Inflammatory macrophage treated with lipopolysaccharide for 1 hour (primary cell): ENCODE measurements at places on chromosomes 2 and 18.

DNA sequence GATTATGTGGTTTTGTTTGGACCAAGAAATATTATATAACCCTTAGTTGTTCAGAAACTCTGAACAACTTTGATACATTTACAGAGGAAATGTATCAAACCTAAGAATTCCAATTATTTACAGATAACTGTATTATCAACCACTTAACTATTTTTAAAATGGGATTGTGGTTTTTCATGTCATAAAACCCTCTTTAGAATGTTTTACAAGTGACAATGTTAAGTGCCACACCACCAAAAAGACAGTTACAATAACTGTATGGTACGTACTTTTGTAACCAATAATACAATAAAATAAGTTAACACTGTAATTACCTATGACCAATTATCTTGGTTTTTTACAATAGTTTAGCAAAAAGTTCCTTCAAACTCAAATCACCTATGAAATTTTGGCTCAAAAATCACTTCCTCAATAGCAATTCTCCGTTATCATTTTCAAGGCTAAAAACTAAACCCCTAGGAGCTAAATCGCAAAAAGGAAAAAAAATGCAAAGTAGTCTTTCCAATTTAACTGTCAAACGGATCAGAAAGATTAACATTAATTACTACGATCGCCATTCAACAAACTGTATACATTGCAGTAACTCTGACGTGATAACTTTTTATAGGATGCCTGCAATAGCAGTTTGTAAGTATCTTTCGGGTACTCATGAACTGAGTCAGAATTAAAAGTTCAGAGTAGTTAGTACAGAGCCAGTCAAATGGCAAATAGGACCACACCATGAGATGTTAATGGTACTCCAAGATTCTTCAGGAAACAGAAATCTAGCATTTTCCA lies 1.5 kb downstream of the ROCK1 start:
- DNase-seq: no peak

DNA sequence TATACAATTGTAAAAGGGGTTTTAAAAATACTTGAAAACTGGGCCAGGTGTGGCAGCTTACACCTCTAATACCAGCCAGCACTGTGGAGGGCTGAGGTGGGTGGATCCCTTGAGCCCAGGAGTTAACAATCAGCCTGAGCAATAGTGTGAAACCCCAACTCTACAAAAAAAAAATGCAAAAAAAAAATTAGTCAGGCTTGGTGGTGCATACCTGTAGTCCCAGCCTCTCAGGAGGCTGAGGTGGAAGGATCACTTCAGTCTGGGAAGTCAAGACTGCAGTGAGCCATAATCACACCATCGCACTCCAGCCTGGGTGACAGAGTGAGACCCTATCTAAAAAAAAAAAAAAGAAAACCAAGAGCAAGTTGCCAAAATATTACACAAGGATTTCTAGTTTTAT lies 182.7 kb downstream of the UBE2E3 start:
- no peak for DNase-seq

DNA sequence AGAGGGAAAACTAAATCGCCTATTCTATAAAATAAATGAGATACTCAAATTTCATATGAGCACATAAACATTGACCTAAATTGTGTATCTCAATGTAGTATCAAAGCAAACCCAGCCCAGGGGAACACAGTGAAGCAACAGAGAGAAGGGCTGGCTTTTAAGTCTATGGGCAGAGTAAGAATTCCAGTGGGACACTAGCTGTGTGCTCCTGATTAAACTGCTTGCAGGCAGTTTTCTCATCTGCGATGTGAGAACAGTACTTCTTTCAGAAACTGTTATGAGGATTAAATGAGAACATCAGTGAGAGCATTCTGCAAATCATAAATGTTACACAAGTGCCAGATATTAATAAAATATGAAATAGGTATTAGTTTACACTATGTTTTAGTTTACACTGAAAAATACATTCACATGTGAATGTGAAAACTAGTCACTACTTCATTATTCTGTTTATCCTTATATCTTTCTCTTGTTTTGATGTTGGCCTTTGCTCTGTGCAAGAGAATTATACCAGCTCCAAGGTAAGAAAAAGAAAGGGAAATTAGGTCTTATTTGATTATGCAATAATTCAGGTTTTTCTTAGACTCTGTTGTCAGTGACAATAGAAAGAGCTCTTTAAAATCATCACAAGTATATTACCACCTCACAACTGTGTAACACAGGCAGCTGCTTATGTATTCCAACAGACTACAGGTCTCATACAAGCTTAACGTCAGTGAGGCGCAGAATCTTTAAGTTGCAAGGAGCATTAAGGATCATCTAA lies 47.5 kb downstream of the GAREM1 start:
- no peak for DNase-seq

DNA sequence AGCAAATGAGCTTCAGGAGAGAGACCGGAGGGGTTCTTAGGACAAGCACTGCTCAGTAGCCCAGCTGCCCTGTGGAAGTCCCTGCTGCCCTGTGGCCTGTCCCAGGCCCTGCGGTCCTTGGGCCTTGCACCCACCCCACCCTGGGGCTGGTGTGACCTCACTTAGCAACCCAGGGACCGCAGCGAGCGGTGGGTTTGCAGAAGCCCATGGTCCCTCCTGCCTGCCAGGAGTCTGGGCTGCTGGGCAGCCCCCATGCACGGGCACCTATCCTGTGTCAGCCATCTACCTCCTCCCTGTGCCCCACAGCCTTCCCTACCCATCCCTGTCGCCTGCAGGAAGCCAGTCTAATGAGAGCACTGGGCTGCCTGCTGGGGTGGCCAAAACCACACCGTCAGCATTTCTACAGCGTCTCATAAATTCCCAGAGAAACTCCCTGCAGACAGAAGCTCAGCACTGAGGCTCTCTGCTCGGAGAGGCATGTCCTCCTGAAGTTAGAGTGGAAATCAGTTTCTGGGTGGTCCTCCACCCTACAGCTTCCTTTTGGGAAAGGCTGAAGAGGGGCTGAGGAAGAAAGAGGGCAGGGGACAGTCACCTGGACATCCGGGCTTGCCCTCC lies 231.1 kb upstream of the HS6ST1 start:
- DNase-seq: no peak

DNA sequence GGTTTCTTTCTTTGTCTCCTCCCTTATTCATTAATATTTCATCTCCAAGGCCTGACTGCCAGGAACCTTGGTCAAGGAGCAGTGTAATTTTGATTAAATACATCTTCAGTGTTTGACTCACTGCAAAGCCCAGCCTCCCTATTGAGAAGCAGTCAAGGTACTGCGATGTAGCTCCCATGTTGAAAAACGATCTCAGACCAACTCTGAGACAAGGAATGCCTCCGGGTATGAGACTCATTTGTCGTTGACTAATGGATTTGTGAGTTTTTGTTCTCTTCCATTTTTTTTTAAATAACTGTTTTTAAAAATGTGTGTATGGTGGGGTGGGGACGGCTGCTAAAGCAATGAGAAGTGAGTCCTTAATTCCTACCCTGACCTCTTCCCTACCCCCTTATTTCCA lies 361.6 kb downstream of the SOX11 start:
- no peak for DNase-seq

DNA sequence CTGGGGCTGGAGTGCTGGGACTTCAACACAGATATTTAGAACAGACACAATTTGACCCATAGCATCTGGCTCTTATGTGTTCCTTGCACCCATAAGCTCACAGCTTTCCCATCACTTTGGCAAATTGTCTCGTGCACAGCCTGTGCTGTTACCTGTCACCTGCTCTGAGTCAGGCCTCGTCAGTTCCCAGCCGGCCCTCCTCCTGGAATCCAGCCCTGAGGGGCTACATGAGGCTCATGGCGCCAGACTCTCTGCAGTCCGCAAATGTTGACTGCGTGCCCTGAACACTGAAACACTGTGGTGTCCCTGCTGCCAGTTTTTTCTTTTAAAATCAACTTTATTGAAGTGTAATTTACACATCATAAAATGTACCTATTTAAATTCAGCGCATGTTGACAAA lies 65.4 kb upstream of the BZW1 start:
- DNase-seq: no peak

- no peak for DNase-seq
Observed at GRCh38 chr18:29034113-29034856, 857.4 kb upstream of the CDH2 start.

DNA sequence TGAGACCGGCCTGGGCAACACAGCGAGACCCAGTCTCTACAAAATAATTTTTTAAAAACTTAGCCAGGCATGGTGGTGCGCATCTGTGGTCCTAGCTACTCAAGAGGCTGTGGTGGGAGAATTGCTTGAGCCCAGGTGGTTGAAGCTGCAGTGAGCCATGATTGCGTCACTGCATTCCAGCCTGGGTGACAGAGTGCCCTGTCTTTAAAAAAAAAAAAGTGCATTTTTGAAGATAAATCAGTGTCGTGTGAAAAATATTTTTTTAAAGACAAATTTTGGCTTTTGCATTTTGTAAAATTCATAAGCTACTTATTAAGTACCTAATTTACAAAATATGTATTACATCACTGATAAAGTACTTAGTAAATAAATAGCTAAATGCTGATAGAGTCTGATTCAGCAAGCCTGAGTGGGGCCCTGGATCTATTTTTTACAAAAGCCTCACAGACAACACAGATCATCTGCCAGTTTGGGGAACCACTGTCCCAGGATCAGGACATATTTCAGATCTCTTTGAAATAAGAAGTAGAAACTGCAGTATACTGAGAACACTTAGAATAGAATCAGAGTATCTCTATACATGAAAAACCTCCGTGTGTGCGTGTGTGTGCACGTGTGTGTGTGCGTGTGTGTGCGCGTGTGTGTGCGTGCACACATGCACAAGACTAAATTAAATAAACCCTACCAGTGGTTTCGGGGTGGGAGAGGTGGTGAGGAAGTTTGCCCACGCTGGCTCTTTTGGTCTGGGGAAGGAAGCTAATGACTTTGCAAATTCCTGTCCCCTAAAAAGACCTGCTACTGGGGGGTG lies 61.6 kb downstream of the AAK1 start:
- DNase-seq: peak; percentile 54

- no peak for DNase-seq
Observed at GRCh38 chr2:3628241-3628679, 29.7 kb upstream of the ALLC start.

GRCh38 chr2:1625281-1626001 lies 118.9 kb downstream of the PXDN start:
- no peak for DNase-seq

DNA sequence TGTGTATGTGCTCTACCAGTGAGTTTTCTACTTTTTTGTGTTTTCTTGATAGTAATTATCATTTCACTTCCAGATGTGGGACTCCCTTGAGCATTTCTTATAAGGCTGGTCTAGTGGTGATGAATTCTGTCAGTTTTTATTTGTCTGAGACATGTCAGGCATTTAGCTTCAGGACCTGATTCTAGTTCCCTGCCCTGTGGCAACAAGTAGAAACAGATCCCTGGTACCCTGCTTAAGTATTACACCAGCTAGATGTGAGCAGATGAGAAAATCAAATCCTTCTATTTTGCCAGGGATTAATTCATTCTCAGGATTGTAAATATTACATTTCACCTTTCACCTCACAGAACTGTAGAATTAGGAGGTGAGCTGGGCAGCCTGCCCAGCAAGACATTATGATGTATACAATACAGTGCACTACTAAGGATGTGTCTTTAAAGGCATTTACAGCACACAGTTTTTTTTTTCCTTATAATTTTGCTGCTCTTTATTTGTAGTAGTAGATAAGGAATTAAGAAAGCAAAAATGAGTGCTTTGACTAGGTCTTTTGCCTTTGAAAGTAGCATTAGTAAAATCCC lies 35.1 kb downstream of the GALM start:
- no peak for DNase-seq

GRCh38 chr2:232523682-232524597 lies 2.0 kb upstream of the CHRND start:
- peak; percentile 40 for DNase-seq

DNA sequence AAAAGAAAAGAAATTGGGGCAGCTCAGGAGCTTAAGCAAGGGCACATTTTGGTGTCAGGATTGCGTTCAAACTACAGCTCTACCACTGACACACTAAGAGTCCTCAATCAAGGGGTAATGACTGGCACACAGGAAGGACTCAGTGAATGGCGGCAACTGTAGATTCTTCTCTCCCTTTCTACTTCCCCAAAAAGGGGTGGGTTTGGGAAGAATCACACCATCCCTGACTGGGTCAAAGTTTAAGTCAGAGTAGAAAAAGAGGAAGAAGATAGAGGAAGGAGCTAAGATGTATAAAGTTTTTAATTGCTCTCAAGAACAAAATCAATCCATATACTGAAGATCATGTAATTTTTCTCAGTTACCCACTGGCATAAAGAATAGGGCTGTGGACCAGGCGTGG lies 2.6 kb downstream of the NLRC4 start:
- peak; percentile 84 for DNase-seq

- DNase-seq: no peak
Observed at GRCh38 chr2:210461401-210461800, 15.2 kb downstream of the LANCL1 start.

- peak; percentile 78 for DNase-seq
Observed at GRCh38 chr2:96533292-96534073, 3.1 kb upstream of the ARID5A start.

DNA sequence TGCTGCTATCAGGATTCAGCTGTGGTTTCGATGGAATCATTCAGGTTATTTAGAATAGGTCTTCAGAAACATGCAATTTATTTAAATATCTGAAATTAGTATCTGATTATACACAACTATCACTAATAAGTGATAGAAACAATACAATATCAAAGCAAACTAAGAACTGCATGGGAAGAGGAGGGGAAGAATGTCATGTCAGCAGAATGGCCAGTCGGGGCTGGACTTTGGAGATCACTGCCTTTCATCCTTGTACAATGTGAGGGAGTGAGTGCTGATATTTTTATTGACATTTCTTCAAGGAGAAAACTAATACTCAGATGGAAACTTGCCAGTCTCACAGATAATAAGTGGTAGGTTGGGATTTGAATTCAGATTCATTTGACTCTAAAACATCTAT lies 224.0 kb upstream of the LINC00305 start:
- DNase-seq: no peak

DNA sequence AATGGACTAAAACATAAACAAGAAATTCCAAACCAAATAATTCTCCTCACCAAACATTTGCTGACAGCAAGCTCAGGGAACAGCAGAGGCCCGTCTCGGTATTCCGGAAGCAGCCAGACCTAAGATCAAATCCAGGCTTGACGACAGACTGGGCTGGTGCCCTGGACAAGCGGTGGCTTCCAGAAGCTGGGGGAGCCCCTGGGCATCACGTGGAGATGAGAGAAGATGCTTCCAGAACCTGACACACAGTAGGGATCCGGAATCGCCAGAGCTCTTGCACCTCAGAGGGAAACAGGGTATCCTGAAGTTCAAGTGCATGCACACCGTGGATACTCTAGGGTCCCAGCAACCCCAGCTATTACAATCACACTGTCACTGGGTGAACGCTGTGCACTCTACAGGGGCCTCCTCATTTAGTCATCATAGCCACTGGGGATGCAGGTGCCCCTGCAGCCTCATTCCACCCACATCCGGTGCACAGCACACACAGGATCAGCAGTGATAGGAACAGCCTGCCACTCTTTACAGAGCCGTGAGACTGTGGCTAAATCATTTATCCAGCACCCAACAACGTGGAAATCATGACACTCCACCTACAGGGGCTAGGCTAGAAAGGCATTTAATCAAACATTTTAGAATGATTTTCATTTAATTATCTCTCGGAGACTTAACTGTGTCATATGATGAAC lies 102.6 kb downstream of the HDAC4 start:
- no peak for DNase-seq
